Fibroblast of skin of scalp (primary cell): ENCODE measurements at places on chromosomes 2 and 18.

DNA sequence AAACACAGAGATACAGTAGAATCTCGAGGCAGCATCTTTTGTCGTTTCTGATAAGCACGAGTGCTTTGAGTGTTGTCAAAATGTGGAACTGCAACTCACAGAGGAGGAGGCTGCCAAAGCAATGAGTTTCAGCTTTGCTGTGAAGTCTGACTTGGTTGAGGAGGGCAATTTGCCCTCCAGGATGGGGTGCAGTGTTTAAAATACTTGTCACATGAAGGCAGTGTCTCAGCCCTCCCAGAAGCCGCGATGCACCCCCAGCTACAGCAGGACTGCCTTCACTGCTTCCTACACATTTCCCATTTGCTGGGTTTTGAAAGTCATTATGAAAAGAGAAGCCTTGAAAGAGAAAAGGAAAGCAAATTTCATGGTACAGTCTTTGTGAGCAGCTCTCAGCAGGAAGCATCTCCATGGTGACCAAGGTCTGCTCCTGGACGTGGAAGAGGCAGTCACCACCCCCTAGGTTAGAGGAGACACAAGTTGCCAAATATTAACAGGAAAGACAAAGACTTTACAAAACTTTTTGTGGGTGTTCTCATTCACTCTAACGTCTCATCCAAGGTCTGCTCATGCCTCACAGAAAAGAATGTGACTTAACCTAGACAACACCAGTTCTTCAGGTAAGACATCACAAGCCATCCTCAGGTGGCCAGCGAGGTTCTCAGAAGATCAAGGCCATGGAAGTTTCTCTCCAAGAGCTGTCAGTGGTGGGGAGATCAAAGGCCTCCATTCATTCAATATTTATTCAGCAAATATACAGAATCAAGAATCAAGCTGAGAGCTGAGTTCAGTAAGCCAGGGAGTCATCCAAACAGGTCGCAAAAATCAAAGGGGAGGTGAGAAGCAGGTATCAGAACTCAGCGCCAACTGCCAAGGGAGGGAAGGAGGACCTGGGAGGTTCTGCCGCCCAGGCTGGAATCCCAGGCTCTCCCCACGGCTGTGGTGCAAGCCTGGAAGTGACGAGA lies 476.0 kb downstream of the EIPR1 start:
- no peak for DNase-seq

GRCh38 chr18:22790545-22791309 lies 142.4 kb upstream of the RBBP8 start:
- no peak for DNase-seq

GRCh38 chr18:27136208-27136535 lies 48.9 kb downstream of the CHST9 start:
- peak; percentile 0 for DNase-seq

DNA sequence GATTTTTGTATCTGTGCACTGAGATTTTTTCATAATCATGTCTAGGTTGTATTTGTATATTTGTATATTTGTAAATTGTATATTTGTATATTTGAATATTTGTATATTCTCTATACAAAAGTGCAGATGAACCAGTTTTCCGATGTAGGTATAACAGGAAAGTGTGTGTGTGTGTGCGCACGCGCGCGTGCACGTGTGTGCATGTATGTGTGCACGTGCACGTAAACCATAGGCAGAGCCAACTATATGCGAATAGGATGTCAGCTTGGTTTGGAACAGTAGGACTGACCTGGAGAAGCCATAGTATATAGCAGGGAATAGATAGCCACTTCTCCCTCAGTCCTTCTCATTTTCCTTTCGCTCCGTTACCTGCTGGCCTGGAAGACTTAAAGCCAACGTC lies 565.8 kb downstream of the XIRP2 start:
- DNase-seq: no peak

DNA sequence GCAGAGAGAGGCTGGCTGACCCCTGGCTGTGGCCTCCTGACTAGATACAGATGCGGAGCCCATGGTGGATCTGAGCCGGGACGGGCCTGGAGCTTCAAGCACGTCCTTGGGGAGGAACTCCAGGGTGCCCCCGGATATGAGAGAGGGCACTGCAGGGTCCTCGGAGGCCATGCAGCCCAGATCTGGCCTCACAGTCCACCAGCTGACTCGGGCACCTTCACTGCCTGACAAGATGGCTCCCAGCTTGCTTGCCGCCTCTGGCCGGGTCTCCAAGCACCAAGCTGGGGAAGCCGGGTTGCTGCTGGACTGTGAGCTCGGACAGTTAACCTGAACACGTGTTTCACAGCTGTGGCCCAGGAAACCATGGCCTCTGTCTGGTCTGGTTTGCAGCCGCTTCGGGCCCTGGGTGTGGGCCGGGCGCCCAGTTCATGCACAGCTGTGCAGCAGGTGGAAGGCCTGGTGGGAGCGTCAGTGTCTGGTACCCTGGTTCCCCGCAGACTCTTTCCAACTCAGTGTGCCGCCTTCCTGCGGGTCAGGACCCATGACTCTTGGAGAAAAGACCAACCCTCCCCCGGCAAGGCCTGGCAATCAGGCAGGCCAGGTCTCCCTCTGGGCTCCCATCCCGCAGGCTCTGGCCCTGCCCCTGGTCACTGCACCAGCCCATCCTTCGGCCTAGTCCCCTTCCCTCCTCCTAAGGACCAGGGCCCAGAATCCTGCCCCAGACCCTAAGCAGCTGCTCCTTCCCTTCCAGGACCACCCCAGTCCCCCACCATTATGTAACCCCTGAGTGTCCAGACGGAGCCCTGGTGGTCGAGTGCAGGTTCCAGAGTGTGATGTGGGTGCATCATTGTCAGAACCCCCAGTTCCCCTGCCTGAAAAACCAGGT lies 74.6 kb upstream of the OTOS start:
- no peak for DNase-seq

GRCh38 chr2:239142806-239143205 lies 258.0 kb downstream of the HDAC4 start:
- DNase-seq: no peak

- peak; percentile 68 for DNase-seq
These were observed 51.3 kb downstream of the RNF144A start for GRCh38 chr2:6968319-6969100.

DNA sequence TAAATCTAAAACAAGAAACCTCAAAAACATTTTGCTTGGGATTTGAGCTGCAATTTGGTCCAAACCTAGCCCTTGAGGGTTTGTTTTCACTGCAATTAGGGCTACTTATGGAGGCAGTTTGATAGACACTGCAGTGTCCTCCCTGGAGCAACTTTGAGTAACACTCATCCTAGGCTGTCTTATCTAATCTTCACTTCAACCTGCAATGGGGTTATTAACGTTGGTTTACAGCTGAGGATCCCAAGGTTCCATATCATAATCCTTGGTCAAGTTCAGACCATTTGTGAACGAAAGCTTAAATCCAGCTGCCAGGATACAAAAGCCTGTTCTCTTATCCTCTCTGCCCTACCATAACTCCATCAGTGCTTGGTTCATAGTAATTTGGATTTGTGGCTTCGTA lies 2.5 kb downstream of the ANXA4 start:
- DNase-seq: no peak

- DNase-seq: peak; percentile 39
These were observed 70.0 kb upstream of the ATP5MC3 start for GRCh38 chr2:175251425-175252041.

DNA sequence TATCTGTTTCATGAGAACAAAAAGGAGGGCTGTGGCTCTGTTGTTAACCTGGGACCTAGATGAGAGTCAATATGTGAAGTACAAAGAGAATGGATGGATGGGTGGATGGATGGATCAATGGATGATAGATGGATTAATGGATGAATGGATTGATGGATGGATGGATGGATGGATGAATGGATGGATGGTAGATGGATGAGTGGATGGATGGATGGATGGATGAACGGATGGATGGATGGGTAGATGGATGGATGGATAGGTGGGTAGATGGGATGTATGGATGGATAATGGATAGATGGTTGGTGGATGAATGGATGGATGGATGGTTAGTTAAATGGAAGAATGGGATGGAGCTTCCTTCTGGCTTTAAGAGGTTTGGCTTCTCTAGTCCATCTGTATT lies 396.7 kb downstream of the ALK start:
- no peak for DNase-seq

DNA sequence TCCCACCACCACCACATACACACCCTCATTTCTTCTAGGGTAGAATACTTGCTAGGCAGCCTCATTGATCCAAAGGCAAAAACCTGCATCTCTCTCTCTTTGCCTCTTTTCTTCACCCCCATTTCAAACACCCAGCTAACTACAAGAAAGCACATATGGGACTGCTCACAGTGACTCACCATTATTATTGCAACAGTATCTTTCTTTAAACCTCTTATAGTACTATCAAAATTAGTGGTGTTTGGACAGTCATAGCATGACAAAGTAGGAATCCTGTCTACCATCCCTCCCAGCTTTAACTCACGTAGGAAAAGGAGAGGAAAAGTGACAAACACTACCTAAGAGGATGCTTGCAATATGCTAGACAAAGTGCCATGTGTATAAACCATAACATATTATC lies 422.5 kb upstream of the CRIM1 start:
- DNase-seq: no peak

DNA sequence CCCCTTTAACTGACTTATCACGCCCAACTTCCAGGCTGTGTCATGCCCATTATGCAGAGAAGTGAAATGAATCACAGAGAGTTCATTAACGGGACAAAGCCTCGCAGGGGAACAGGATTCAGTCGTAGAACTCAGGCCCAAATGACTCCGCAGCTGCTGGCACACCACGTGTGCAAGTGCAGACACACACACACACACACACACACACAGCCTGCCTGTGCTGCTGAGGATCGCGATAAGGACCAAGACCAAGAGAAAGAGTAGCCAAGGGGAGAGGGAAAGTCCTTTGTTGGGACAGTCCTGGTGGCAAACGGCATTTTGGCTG lies 90.0 kb upstream of the TAF1B start:
- peak; percentile 90 for DNase-seq

DNA sequence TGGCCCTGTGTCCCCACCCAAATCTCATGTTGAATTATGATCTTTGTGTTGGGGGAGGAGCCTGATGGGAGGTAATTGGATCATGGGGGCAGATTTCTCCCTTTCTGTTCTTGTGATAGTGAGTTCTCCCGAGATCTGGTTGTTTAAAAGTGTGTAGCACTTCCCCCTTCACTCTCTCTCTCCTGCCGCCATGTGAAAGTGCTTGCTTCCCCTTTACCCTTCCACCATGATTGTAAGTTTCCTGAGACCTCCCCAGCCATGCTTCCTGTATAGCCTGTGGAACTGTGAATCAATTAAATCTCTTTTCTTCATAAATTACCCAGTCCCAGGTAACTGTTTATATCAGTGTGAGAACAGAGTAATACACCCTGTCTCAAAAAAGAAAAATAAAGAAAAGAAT lies 25.5 kb downstream of the LRRFIP1 start:
- DNase-seq: no peak

- no peak for DNase-seq
These were observed 115.8 kb upstream of the PDE1A start for GRCh38 chr2:182542501-182543258.

DNA sequence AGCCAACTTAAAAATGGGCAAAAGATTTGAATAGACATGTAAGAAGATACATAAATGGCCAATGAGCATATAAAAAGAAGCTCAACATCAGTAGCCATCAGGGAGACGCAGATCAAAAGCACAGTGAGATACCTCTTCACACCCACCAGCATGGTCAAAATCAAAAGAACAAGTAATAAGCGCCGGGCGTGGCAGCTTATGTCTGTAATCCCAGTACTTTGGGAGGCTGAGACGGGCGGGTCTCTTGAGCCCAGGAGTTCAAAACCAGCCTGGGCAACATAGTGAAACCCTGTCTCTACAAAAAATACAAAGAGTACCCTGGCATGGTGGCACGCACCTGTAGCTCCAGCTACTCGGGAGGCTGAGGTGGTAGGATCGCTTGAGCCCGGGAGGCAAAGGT lies 4.6 kb upstream of the CIB4 start:
- DNase-seq: no peak

DNA sequence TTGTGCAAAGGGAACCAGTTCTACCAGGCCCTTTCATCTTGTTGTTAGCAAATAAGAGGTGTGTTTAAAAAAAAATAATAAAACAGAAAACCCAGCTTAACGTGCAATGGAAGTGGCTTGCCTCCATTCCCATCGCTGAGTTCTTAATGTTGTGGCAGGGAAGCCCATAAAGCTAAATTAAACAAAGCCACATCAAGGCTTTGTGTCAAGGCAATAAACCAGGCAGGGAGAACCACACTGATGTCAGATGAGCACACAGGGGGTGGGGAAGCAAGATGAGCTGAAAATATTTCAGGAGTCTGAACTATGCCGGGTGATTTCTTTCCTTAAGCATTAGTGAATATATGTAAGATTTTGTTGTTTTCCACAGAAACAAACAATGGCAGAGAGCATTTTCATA lies 73.5 kb downstream of the PHLPP1 start:
- peak; percentile 34 for DNase-seq

DNA sequence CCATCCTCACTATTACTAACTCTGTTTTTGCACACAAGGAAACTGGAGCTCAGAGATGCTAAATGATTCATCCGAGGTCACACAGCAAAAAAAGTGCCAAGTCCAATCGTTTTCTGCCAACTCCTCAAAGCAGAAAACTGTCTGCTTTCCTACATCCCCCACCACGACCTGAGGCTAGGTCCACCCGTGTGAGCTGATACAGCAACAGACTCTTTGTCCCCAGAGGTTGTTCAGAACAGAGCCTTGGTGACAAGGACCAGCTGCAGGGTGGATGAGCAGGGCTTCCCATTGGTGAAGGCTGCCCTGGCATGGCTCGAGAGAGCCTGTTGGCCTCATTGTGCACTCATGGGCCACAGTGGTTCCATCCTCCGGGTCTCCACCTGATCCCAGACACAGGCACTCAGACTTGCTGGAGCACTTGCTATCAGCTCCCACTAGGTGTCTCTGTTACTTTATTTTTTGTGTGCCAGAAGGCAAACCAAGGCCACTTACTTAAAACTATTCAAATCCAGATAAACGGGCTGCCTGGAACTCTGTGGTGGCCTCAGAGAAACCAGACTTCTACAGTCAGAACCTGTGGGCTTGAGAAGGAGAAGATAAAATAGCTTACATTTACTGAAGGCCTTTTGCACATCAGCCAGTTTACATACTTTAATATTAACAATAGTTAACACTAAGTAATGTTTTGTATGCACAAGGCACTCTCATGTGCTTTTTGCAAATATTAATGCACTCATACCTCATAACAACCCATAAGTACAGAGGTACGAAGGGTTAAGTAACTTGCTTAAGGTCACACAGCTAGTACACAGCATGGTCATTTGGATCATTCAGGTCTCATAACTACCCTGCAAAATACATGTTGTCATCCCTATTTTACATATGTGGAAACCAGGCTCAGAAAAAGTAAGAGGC lies 62.9 kb upstream of the CTIF start:
- peak; percentile 83 for DNase-seq

DNA sequence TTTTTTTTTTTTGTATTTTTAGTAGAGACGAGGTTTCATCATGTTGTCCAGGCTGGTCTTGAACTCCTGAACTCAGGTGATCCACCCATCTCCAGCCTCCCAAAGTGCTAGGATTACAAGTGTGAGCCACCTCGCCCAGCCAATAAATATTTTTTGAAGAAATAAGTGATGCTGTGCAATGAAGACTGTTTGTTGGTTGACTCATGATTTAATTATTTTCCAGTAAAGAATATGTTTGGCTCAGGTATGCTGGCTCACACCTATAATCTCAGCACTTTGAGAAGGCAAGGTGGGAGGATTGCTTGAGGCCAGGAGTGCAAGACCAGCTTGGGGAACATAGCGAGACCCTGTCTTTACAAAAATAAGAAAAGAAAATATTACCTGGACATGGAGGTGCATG lies 41.8 kb upstream of the LPIN2 start:
- no peak for DNase-seq

GRCh38 chr2:7703048-7703447 lies 785.8 kb downstream of the RNF144A start:
- DNase-seq: no peak
